Activated CD4-positive, alpha-beta memory T cell treated with anti-CD3 and anti-CD28 coated beads, Interleukin-2, amount 10 ng/mL, durations not matched to agents 7 days and 5 days (primary cell): ENCODE measurements at places on chromosomes 6 and 20. TPM values are rescaled to one million over a fixed set of nuclear protein-coding genes. Genes with fewer than 3 reads are reported as not detected.

- H3K27me3 ChIP-seq = no peaks in the 10 kb centered on the region
- no peak for DNase-seq
- no peak overlapping the region for H3K4me3 ChIP-seq
- no peaks in the 10 kb centered on the region for H3K4me1 ChIP-seq
- no peaks in the 10 kb centered on the region for H3K36me3 ChIP-seq
- no peak overlapping the region for H3K27ac ChIP-seq
These were observed 200.5 kb upstream of the PHACTR1 start for GRCh38 chr6:12516070-12516469.

GRCh38 chr6:22238861-22239260 is 58.0 kb downstream of the PRL start:
- no peak overlapping the region for H3K4me3 ChIP-seq
- no peaks in the 10 kb centered on the region for H3K27me3 ChIP-seq
- no peak for DNase-seq
- H3K4me1 ChIP-seq = no peaks in the 10 kb centered on the region
- no peaks in the 10 kb centered on the region for H3K36me3 ChIP-seq

- no peaks in the 10 kb centered on the region for H3K36me3 ChIP-seq
- H3K4me1 ChIP-seq = no peaks in the 10 kb centered on the region
These were observed 252.2 kb upstream of the BMP2 start for GRCh38 chr20:6515261-6515660.

DNA sequence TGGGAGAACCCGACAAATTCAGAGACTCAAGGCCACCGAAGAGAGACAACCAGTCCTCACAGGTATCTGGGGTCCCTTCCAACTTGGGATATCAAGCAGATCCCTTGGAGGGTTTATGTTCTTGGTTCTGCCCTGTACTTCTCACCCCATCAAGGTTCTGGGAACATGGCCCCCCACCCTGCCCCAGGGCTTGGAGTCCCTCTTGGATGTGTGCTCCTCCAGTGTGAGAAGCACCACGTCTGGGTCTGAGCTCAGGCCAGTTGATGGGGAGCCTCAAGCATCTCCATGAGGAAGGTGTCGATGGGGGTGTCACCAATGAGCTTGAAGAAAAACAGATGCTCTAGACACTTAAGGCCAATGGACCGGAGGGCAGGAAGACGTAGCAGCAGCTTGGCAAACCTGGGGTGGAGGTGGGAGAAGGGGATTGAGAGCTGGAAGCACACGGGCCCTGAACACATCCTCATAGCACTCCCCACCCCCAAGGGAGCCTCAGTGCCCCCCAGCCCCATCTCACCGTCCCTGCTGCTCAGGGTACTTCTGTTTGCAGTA is 2.2 kb upstream of the COL11A2 start:
- peaks cover 32% of the 10 kb centered on the region for H3K27me3 ChIP-seq
- peaks cover 31% of the 10 kb centered on the region for H3K4me1 ChIP-seq
- H3K36me3 ChIP-seq = peaks cover 40% of the 10 kb centered on the region
- H3K27ac ChIP-seq = no peak overlapping the region
- no peak for DNase-seq

GRCh38 chr6:166958926-166959861 is 2.8 kb upstream of the RNASET2 start:
- H3K4me1 ChIP-seq = peaks cover 47% of the 10 kb centered on the region
- H3K36me3 ChIP-seq = peaks cover 13% of the 10 kb centered on the region
- DNase-seq = peak; percentile 64
- H3K4me3 ChIP-seq = peak overlapping the region; percentile 67
- H3K27me3 ChIP-seq = no peaks in the 10 kb centered on the region

DNA sequence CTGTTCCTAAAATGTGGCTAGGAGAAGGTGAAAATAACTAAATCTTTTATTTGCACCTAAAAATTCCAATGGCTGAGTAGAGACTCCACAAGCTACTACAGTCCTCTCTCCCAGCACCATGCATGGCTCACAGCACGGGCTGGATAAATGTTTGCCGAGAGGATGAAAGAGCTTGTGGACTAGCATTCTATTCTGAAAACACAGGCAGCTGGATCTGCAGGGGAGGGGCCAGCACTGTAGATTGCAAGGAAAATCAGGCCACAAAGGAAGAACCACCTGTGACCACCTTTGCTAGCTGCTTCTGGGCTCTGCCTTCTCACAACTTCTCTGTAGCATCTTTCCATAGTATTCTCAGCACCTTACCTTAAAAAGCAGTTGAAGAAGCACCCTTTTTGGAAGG is 46.6 kb downstream of the CLIC5 start:
- no peaks in the 10 kb centered on the region for H3K27me3 ChIP-seq
- H3K4me3 ChIP-seq = no peak overlapping the region
- DNase-seq = no peak
- H3K36me3 ChIP-seq = no peaks in the 10 kb centered on the region

- H3K27ac ChIP-seq = no peak overlapping the region
- no peaks in the 10 kb centered on the region for H3K27me3 ChIP-seq
- no peaks in the 10 kb centered on the region for H3K36me3 ChIP-seq
These were observed 365.9 kb downstream of the MMUT start for GRCh38 chr6:49097116-49097515.

- peaks cover 2% of the 10 kb centered on the region for H3K27me3 ChIP-seq
- no peaks in the 10 kb centered on the region for H3K36me3 ChIP-seq
- no peak overlapping the region for H3K27ac ChIP-seq
- DNase-seq = no peak
- H3K4me3 ChIP-seq = no peak overlapping the region
- H3K4me1 ChIP-seq = no peaks in the 10 kb centered on the region
These were observed 34.1 kb downstream of the ERGIC3 start for GRCh38 chr20:35575958-35576357.

DNA sequence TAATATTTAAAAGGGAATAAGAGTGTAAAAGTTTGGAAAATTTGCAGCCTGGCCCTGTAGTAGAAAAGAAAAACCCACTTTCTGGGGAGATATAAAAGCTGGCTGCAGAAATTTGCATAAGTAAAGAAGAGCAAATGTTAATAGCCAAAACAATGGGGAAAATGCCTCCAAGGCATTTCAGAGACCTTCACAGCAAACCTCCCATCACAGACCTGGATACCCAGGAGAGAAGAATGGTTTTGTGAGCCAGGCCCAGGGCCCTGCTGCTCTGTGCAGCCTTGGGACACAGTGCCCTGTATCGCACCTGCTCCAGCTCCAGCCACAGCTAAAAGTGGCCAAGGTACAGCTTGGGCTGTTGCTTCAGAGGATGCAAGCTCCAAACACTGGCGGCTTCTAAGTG is 113.8 kb downstream of the BTBD9 start:
- no peak overlapping the region for H3K4me3 ChIP-seq
- peaks cover 17% of the 10 kb centered on the region for H3K36me3 ChIP-seq
- DNase-seq = no peak
- H3K4me1 ChIP-seq = peaks cover 4% of the 10 kb centered on the region

Gene CNR1
- not detected for total RNA-seq

Gene GUCA1A
- total RNA-seq = not detected
